Heart right ventricle (tissue), 16 donors: ENCODE measurements at places on chromosomes 16 and 17.

DNA sequence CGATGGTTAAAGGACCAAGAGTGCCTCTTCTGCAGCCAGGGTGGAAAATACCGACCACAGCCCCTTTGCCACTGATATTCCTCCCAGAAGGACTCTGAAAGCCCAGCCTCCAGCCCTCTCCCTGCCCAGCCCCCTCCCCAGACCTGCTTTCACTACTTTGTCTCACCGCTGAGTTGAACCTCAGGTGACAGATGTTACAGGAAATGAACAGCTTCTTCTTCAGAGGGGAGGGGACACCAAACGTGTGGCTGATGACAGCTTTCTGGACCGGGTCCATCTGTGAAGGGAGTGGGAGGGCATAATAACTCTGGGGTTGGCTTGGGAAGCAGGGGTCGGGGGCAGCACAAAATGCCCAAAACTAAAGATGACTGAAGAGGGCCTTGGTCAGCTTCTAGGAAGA is 14.2 kb downstream of the NKIRAS2 start:
- no peak for DNase-seq

GRCh38 chr16:75486676-75487313 is 8.4 kb downstream of the CHST6 start:
- DNase-seq, result no peak

DNA sequence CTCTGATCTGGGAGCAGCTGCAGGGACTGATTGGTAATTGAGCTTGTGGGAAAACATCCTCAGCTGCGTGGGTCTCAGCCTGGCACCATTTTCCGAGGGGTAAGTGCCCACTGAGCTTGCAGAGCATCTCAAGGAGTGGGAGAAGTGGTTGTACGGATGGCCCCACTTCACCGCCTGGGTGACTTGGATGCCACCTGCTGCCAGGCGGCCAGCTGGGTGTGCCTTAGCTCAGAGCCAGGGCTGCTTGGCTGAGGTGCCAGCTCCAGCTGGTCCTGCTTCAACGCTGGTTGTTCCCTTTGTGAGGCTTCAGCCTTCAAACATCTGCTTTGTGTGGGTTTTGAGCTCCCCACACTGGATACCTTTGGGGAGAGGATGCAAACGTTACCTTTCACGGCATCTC is 482.7 kb upstream of the EEF2KMT start:
- no peak for DNase-seq

GRCh38 chr17:56909742-56910508 is 3.9 kb downstream of the TRIM25 start:
- DNase-seq, result peak; percentile 29

DNA sequence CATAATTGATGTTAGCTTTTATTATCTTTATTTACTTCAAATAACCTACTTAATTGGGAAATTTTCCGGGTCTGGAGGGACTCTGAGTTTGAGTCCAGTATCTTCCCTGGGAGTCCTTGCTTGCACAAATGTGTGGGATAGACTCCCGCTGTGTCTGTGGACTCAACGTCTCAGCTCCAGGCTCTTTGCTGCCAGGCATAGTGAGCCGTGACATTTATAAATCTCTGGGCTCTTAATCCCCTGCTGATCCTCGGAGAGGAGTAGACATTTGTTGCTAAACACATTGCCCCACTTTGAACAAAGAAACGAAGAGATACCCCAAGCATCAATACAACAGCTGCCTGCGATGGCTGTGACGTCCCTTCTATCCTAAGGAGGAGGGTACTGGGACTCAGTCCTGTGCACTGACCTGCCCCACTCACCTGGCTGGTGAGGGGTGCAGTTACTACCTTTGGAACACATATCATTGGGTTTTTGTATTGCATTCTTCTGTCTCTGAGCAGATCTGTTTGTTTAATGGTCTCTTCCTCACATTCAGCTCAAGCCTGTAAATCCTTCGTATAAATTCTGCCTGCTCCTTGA is 316.9 kb downstream of the HAPSTR1 start:
- no peak for DNase-seq
